ENCODE measurements at places on chromosomes 1 and 21.

- peak; percentile 41 for DNase-seq
Observed at GRCh38 chr1:185595835-185596667, 138.1 kb upstream of the HMCN1 start.

DNA sequence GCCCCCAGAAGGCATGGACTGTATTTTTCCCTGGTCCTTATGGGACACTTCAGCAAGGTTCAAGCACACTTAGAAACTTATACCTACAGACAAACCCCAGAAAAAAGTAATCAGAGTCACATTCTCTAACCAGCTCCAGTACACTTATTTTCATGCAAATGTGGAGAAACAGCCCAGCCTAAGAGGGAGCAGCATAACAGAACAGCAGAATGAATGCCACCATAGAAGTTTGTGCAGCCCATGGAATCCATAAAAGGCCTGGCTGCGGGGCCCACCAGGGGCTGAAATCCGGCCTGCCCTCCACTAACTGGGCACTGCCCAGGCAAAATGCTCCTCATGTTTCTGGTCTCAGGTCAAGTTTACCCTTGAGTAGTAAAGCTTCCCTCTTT, 60.4 kb upstream of the ATP1A1 start:
- DNase-seq = no peak

GRCh38 chr1:156517748-156518147, 17.2 kb upstream of the MEF2D start:
- DNase-seq = peak; percentile 40

- no peak for DNase-seq
Observed at GRCh38 chr1:181213056-181213455, 124.6 kb downstream of the IER5 start.

DNA sequence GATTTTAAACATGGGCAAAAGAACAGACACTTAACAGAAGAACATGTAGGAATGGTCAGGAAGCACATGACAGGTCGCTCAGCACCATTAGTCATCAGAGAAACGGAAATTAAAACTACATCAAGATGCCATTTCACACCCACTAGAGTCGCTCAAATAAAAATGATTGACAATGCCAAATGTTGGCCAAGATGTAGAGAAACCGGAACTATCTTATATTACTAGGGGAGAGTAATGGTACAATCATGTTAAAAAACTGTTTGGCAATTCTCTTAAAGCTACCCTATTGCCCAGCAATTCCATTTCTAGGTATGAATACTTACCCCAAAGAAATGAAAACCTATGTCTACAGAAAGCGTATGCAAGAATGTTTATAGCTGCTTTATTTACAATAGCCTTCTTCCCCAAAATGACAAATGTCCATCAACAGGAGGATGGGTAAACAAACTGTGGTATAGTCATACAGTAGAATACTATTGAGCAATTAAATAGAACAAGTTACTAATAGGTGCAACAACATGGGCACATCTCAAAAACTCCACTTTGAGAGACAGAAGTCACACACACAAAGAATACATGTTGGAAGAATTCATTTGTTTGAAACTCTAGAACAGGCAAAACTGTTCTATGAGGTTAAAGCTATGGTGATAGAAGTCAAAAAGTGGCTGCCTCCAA, 92.8 kb downstream of the ETS2 start:
- DNase-seq = peak; percentile 13
